Fibroblast of pulmonary artery (primary cell): ENCODE measurements at places on chromosomes 3 and 15.

DNA sequence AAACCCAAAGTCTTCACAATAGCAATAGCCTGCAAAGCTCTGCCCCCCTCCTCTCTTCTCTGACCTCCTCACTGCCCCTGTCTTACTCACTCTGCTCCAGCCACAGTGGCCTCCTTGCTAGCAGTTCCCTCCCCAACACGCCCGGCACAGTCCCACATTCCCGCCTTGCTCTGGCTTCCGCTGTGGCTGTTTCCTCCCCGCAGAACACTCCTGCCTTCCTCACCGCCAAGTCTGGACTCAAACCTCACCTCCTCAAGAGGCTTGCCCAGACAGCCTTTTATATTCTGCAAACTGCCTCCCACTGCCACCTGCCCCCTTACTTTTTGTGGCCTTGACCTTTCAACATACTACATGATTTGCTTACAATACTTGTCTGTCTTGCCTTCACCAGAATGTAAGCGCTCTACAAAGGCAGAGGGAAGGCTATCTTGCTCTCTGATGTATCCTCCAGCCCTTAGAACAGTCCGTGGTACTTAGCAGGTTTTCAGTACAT lies 406 bp upstream of the MPI start:
- DNase-seq = peak; percentile 38

DNA sequence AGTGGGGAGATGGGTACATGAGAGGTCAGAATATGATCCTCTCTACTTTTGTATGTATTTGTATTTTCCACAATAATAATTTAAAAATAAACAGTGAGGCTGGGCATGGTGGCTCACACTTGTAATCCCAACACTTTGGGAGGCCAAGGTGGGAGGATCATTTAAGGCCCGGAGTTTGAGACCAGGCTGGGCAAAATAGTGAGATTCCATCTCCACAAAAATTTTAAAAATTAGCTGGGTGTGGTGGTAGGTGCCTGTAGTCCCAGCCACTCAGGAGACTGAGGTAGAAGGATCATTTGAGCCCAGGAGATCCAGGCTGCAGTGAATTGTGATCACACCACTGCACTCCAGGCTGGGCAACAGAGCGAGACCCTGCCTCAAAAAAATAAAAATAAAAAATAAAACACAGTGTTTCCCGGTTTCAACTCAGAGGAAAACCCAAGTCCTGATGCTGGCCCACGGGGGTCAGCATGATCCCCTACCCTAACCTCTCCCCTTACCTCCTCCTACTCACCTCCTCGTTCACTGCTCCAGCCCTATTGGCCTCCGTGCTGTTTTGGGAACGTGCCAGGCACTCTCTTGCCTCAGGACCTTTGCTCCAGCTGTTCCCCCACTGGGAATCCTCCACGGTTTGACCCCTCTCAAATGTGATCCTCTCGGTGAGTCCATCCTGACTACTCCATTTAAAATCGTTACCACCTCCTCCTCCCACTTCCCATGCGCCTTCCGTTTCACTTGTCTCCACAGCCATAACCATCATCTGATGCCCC lies 2.9 kb upstream of the KLHL40 start:
- DNase-seq = no peak

DNA sequence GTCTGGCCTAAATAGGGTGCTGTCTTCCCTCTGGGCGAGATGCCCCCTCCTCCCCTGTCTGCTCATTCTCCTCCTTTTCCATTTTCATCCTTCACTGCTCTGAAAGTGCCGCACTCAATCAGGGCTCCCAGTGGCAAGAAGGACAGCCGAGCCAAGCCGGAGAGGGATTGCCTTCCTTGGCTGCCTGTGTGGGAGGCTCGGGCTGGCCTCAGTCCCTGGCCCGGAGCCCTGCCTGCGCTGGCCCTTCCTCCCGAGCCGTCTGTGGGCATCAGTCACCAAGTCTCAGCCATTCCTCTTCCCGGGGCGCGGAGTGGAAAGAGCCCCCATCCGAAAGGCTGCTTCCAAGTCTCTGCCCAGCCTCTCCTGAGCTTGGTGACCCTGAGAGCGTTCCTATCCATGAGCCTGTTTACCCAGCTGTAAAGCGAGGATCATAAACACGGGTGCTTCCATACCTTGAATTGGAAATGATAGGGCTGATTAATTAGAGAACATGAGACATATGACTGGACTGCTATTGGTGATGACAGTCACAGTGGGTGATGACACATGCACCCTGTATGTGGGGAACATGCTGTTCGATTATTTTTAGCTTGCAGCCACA lies 59.1 kb upstream of the TLE3 start:
- DNase-seq = peak; percentile 66

DNA sequence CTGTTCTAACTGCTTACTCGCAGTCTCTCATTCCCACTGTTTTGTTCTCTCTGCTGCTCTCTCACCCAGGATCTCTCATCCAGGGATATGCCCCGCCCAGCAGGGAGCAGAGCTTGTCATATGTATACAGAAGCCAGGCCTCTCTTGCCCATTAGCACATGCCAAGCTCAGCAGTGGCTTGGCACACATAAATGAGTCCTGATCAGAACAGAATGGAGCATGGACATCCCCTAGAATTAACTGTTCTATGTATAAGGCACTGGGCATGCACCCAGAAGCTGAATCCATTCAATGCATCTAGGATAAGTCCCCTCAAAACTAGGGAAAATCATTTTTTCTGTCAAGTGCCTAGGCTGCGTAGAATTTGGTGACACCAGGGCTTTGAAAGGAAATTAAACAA lies 61.6 kb downstream of the IGSF11 start:
- DNase-seq = no peak

GRCh38 chr3:73571238-73571794 lies 53.4 kb downstream of the PDZRN3 start:
- DNase-seq = no peak

DNA sequence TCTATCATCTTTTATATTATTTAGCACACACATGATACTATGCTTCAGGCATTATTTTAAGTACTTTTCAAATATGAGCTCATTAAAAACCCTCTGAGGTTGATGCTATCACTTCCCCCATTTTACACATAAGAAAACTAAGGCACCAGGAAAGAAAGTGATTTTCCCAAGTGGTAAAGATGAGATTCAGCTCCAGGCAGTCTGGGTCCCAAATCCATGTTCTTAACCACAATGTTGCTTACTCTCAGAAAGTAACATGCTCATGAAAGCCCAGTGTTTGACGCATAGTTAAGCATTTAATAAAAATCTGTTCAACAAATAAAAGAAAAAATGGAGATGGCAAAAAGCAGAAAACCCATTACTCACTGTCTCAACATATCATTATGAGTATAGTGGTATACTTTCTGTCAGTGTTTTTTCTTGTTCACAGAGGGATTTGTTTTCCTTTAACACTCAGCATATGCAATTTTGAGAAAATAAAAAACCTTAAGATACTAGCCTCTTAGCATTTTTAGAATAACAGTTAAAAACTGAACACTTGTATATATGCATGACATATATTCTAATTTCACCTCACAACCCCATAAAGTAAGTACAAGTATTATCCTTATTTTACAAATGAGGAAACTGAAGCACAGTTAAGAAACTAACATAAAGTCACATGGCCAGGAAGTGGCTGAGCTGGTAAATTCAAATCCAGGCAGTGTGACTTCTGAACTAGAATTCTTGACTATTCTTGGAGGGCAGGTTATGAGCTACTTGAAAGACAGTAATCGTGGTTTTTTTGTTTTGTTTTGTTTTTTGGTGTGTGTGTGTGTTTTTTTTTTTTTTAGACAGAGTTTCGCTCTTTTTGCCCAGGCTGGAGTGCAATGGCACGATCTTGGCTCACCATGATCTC lies 10.4 kb downstream of the PEAK1 start:
- DNase-seq = no peak

DNA sequence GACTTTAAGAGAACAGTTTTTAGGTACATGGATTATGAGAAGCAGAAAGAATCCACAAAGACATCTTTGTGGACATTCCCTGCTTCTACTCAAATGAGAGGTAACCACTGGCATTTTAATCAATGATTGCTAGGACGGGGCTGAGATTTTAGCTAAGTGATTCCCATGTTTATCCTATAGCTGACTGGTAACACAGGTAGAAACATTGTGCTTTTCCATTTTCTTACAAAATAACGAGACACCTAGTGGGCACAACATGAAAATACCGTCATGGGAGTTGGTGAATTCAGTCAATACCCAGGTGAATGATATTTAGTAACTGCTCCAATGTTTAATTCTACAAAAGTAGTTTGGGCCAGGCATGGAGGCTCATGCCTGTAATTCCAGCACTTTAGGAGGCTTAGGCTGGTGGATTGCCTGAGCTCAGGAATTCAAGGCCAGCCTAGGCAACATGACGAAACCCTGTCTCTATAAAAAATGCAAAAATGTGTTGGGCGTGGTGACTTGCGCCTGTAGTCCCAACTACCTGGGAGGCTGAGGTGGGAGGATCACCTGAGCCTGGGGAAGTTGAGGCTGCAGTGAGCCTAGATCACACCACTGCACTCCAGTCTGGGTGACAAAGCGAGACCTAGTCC lies 37.2 kb upstream of the DENND4A start:
- peak; percentile 56 for DNase-seq

DNA sequence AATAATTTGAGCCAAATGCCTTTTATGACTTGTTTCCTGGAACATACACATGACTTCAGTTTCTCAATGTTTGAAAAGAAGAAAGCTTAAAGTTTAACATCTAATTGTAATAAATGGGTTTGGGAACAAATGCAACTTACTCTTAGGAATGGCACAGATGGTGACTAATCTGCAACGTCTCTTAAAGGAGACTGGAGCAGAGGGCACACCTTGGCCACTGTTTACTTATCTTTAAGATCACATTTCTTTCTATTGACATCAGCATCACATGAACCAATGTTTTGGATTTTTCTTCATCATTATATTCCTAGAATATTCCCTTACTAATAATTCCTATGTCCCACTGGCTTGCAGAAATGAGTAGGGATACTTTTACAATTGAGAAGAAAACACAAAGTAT lies 229.5 kb downstream of the CHL1 start:
- DNase-seq = no peak

DNA sequence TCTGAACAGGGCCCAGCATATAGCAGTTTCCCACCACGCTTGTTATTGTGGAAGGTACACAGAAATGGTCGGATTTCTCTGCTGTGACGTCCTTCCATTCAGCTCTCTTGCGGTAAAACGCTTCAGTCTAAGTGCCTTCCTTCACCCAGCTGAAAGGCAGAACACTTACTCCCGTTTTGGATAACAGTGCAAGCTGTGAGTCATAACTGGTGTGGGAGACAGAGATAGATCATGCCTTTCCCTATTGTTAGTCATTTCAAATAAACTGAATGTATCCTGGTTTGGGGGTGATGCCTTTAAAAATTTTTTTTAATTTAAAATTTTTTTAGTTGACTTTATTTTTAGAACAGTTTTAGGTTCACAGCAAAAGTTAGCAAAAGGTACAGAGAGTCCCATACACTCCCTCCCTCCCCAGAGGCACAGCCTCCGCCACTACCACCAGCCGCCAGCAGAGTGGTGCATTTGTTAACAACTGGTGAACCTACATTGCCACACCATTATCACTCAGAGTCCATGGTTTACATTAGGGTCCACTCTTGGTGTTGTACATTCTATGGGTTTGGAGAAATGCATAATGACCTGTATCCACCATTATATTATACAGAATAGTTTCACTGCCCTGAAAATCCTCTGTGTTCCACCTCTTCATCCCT lies 94.9 kb upstream of the NSMCE3 start:
- DNase-seq = peak; percentile 76

- DNase-seq = no peak
These were observed 773.9 kb upstream of the CADM2 start for GRCh38 chr3:84184937-84185336.

DNA sequence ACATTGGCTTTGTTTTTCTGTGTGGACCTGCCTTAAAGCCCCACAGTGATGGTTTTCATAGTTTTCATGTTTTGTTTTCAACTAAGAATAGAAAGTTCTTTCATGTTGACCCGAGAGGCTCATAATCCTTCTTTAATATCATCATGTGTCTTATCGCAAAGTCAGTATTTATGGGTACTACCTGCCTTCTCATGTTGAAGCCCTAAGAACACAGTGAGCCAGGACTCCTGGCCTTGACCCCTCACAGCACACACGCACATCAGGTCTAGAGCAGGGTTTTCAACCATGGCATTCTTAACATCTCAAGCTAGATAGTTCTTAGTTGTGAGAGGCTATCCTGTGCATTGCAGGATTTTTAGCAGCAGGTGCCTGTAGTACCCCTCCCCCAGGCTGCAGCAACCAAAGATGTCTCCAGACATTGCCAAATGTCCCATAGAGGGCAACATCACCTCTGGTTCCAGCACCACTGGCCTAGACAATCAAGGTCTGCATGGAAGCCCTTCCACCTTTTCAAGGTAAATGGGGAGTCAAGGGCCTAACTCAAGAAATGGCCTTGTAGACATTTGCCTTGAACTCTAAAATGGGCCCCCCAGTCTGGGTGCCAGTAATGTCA lies 118.3 kb downstream of the MTHFS start:
- no peak for DNase-seq

DNA sequence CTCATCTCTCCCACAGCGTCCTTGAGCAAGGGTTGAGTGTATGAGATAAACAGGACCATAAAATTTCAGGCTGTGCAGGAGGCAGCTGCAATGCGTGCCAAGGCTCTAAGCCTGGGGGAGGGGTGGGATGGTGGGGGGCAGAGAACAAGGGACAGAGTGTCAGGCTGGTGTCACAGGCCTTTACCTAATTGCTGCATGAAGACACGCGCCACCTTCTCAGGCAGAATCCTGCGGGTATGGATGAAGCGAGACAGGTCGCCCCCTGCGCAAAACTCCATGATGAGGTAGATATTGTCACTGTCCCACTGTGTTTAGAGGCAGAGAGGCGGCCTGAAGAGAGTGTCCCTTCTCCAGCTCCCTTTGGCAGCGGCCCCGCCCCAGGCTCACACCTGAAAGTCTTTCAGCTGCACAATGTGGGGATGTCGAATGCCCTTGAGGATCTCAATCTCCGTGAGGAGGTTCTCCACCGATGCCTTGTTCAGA lies 1.0 kb downstream of the ULK3 start:
- no peak for DNase-seq

DNA sequence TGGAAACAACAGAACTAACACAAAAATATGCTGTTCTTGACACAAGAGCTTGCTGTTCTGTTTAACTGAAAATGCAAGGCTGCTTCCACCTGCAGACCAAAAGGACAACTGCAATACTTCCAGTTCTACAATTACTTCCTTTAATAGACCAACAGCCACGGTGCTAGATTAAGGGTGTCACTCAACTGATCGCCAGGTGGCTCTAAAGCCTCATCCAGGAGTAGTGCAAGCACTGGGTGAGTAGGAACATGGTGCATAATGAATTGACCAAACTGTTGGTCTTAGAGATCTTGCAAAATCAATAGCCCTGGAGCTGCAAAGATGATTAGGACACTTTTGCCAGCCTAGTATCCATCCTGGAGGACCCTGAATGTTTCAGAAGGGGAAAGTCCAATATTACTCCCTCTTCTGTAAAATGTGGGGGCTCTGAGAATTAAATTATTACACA lies 3.6 kb upstream of the CLDN16 start:
- DNase-seq = peak; percentile 70

DNA sequence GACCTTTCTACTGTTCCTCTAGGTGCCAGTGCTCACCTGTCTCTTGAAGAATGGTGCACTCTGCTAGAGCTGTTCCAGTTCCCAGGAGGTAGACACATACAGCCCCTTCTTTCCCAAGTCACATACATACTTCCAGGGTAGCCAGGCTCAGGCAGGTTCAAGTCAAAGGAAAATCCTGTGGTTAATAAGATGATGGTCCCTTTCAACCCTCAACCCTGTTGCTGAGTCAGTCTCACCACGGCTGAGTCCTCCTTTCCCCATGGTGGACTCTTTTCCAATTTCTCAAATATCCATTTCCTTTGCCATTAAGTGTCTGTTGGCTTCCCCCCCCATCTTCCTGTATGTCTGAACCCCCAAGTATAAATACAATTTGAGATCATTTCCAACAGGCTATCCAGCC lies 56.1 kb upstream of the ACAN start:
- DNase-seq = no peak

GRCh38 chr3:187929112-187929816 lies 184.0 kb upstream of the BCL6 start:
- DNase-seq = no peak
